ENCODE measurements at places on chromosomes 2 and 18.

DNA sequence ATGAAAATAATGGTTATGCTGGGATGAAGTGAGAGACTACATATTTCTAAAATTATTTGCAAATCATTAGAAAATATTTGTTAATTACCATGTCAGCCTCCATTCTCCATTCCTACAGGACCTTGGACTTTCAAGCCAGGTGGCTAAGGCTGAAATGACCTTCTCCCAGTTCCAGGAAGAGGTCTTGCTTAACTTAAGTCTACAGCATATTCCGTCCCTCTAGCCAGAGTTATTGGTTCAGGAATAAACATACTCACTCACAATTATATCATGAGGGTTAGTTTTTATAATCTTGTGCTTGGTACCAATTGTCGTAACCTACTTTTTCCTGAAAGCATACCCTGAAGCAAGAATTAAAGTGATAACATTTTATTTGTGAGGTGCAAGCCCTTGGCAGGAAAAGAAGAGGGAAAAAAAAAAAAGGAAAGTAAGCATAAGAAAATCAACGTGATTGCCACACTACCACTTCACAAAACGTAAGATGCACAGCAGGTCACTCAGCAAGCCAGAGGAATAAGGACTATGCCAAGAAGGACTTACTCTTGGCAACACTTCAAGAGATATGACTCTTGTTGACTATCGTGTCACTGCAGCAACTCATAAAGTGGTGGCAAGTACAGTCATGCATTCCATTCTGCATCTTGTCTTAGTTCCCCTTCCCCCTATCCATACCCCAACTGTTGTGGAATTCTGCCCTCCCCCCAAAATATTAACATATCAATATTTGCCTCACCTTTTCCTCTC lies 479.1 kb downstream of the MBD2 start:
- DNase-seq = no peak

GRCh38 chr2:69241093-69241492 lies 145.9 kb downstream of the GFPT1 start:
- DNase-seq = no peak

- DNase-seq = no peak
Measured at GRCh38 chr2:26363323-26363722, 16.7 kb upstream of the ADGRF3 start.

DNA sequence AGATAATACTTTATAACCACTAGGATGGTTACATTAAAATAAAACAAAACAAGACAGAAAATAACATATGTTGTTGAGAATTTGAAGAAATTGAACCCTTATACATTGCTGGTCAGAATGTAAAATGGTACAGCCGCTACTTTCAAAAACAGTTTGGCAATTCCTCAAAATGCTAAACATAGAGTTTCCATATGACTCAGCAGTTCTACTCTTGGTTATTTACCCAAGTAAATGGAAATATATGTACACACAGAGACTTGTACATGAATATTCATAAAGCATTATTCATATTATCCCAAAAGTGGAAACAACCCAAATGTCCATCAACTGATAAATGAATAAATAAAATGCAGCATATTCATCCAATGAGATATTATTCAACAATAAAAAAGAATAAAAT lies 92.5 kb upstream of the LRATD1 start:
- DNase-seq = no peak

GRCh38 chr2:53785366-53785765 lies 1.4 kb downstream of the ASB3 start:
- no peak for DNase-seq

- DNase-seq = no peak
Measured at GRCh38 chr18:34493566-34494358, 216.3 kb upstream of the DTNA start.

DNA sequence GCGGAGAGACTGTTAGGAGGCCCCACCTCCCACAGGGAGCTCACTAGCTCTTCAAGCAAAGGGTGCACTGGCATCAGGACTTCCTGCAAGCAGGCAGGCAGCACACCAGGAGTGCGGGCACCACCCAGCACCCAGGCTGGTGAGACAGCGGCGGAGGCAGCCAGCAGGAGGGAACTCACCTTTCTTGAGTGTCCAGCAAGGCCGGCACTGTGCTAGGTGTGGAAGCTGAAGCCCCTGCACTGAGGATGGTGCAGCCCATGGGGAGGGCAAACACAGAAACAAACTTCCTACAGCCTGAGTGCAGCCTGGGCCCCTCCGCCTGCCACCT lies 100.7 kb upstream of the ID2 start:
- DNase-seq = no peak

- DNase-seq = no peak
Measured at GRCh38 chr2:43425659-43426058, 170.2 kb downstream of the THADA start.

- DNase-seq = no peak
Measured at GRCh38 chr2:71908798-71909197, 238.9 kb downstream of the CYP26B1 start.

GRCh38 chr2:28101892-28102291 lies 211.4 kb downstream of the BABAM2 start:
- no peak for DNase-seq

- no peak for DNase-seq
Measured at GRCh38 chr2:226618875-226619605, 180.6 kb downstream of the IRS1 start.

DNA sequence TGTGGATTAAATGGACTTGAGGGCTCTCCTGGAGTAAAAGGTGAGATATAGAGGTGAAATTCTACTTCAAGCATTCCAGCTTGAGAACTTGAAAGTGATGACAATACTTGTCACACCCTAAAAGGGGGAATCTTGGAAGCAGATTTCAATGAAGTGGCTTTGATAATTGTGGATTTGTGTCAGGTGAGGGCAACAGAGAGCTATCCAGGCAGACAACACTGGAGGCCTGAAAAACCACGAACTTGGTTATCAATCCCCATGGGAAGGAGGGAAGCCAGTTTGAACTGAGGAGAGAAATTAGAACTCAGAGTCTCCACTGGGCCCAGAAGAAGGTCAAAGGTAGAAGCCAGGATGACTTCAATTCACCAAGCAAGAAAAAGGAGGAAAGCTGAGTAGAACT lies 263.9 kb downstream of the FIGN start:
- no peak for DNase-seq

- no peak for DNase-seq
Measured at GRCh38 chr18:75087119-75088020, 121.6 kb downstream of the PTGR3 start.

DNA sequence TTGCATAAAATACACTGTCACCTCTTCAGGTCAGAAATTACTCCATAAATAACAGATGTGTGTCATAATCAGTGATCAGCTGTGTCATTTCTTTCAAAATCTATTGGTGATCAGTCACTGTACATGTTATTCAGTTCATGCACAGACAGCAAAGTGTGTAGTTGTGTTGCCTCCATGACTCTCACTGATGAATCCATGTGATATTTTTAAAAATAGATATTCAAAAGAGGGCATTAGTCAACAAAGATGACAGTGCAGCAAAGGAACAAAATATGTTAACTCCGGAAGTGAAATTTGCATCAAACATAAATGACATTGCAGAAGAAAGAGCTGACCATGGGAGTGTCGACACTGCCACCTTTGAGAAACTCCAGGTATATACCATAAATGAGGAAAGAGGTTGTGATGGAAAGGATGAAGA lies 17.1 kb upstream of the MCM6 start:
- no peak for DNase-seq

DNA sequence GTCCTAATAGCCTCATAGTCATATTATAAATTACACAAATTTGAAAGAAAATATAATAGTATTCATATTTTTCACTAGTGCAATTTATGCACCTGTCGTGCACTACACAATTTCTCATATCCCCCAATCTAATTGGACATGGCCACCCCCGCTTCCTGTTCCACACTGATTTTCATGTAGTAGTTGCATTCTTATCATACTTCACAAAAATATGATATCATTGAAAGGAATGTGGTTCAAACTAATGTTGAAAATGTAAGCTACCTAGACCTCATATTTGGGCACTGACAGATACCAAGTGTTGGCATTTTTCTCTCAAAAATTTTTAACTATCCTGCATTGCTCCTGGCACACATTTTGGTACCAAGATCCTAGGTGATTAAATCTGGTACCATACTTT lies 985.5 kb upstream of the POU3F3 start:
- DNase-seq = no peak

DNA sequence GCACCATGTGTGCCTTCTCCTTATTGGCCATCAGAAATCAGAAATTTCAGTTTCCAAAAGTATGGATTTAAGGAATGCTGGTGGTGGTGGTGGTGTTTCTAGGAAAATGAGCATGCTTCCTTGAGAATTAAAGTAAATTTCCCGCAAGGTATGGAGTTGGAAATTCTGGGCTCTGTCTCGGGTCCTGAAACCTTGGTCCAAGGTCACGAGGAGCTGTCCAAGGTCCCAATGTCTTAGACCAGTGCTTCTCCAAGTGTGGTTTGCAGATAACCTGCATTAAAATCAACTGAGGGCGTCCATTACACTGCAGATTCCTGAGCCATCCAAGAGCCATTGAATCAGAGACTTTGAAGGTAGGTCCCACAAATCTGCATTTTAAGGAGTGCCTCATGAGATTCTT lies 210.9 kb upstream of the PKDCC start:
- no peak for DNase-seq

GRCh38 chr2:212488611-212489010 lies 50.0 kb downstream of the ERBB4 start:
- DNase-seq = no peak

All from hippocampal formation (tissue), 2 donors.